Left lung (tissue), 14 donors: ENCODE measurements at places on chromosomes 7 and 10. TPM values are rescaled to one million over a fixed set of nuclear protein-coding genes. Genes with fewer than 3 reads are reported as not detected.

- no peak for DNase-seq
- no peaks in the 10 kb centered on the region for H3K4me1 ChIP-seq
- H3K27ac ChIP-seq: no peak overlapping the region
- no peaks in the 10 kb centered on the region for H3K27me3 ChIP-seq
- no peaks in the 10 kb centered on the region for H3K36me3 ChIP-seq
Observed at GRCh38 chr7:94336009-94336408, 58.7 kb upstream of the COL1A2 start.

- no peaks in the 10 kb centered on the region for H3K36me3 ChIP-seq
- H3K27me3 ChIP-seq: no peaks in the 10 kb centered on the region
- H3K27ac ChIP-seq: no peak overlapping the region
- H3K4me3 ChIP-seq: no peak overlapping the region
- no peaks in the 10 kb centered on the region for H3K4me1 ChIP-seq
Observed at GRCh38 chr10:69972981-69973397, 79.7 kb upstream of the MACROH2A2 start.

The SPRN gene
- 0.52 TPM for total RNA-seq

- H3K27ac ChIP-seq: peak overlapping the region; percentile 56
- H3K36me3 ChIP-seq: no peaks in the 10 kb centered on the region
- H3K4me3 ChIP-seq: no peak overlapping the region
- H3K4me1 ChIP-seq: peaks cover 71% of the 10 kb centered on the region
- DNase-seq: no peak
- no peaks in the 10 kb centered on the region for H3K27me3 ChIP-seq
Observed at GRCh38 chr7:2411049-2411448, 7.6 kb downstream of the CHST12 start.

DNA sequence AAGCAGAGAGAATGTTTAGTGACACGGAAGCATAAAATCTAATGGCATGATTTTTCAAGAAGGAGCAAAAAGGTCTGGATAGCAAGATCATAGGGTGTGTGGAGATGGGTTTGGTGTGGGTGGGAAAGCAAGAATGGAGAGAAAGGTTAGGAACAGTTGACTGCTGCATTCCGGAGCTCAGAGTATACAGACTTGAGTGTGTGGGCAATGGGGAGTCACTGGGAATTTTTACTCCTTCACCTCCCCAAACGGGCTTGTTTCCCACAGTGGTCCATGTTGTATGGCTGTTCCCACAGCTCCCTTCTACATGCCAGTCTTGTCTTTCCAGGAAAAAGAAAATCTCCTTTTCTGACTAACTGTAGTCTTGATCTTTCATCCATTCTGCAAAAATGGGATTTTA, 122.1 kb downstream of the CDK6 start:
- H3K36me3 ChIP-seq: no peaks in the 10 kb centered on the region
- no peak for DNase-seq
- H3K27ac ChIP-seq: no peak overlapping the region
- peaks cover 14% of the 10 kb centered on the region for H3K4me1 ChIP-seq
- no peaks in the 10 kb centered on the region for H3K27me3 ChIP-seq
- H3K4me3 ChIP-seq: no peak overlapping the region

- DNase-seq: no peak
- no peaks in the 10 kb centered on the region for H3K4me1 ChIP-seq
- H3K36me3 ChIP-seq: no peaks in the 10 kb centered on the region
- H3K27ac ChIP-seq: no peak overlapping the region
- no peak overlapping the region for H3K4me3 ChIP-seq
Observed at GRCh38 chr7:42429339-42429738, 192.3 kb upstream of the GLI3 start.

The BMPER gene
- 7.7 TPM for total RNA-seq

GRCh38 chr10:30433306-30433729, 666 bp upstream of the MAP3K8 start:
- peaks cover 63% of the 10 kb centered on the region for H3K4me1 ChIP-seq
- H3K4me3 ChIP-seq: peak overlapping the region; percentile 82
- peaks cover 15% of the 10 kb centered on the region for H3K36me3 ChIP-seq
- peak overlapping the region; percentile 100 for H3K27ac ChIP-seq
- DNase-seq: peak; percentile 79
- no peaks in the 10 kb centered on the region for H3K27me3 ChIP-seq

The ACTR3C gene
- total RNA-seq: 25.1 TPM

DNA sequence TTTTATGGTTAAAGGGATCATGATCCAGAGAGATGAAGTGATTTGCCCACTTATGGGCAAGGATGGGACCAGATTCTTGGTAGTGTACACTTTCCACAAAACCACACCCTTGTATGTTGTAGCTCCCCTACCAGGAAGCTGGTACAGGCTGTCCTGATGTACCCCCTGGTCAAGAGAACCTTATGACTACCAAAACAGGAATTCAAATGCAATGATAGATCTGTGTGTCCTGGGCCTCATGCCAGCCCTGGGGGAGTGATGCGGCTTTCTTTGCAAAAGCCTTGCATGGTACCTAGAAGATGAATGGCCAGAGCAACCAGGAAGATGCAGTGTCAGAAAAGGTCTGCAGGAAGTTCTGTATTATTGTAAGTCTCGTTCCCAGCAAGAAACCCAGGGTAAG, 94.9 kb upstream of the AGK start:
- DNase-seq: no peak
- H3K27ac ChIP-seq: no peak overlapping the region
- H3K4me3 ChIP-seq: no peak overlapping the region
- no peaks in the 10 kb centered on the region for H3K4me1 ChIP-seq
- no peaks in the 10 kb centered on the region for H3K36me3 ChIP-seq

DNA sequence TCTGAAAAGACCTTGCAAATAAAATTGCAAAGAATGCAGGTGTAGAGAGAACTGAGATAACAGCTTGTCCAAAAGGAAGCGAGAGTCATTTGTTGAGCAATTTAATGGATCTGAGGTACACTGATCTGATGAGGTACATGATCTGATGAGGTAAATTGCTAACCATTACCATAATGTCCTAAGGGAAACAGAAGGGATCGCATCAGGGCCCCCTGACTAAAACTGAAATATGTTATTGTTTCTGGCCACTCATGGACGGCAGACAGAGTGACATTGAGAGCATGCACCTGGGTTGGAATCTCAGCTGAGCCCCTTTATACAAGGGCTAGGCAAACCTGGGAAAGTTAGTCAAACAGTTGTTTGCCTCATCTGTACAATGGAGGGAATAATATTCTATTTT, 15.8 kb upstream of the PAPSS2 start:
- no peak overlapping the region for H3K4me3 ChIP-seq
- H3K36me3 ChIP-seq: no peaks in the 10 kb centered on the region
- no peak overlapping the region for H3K27ac ChIP-seq
- H3K4me1 ChIP-seq: no peaks in the 10 kb centered on the region

- H3K27me3 ChIP-seq: no peaks in the 10 kb centered on the region
- DNase-seq: no peak
- H3K4me3 ChIP-seq: no peak overlapping the region
- no peaks in the 10 kb centered on the region for H3K4me1 ChIP-seq
Observed at GRCh38 chr7:585229-585711, 65.6 kb upstream of the PDGFA start.

The PHYHIPL gene
- not detected for total RNA-seq

- DNase-seq: no peak
- no peak overlapping the region for H3K4me3 ChIP-seq
- H3K4me1 ChIP-seq: no peaks in the 10 kb centered on the region
- H3K27me3 ChIP-seq: no peaks in the 10 kb centered on the region
- no peaks in the 10 kb centered on the region for H3K36me3 ChIP-seq
- H3K27ac ChIP-seq: no peak overlapping the region
Observed at GRCh38 chr10:33921970-33922605, 587.6 kb upstream of the NRP1 start.

The DMBT1 gene
- 47.5 TPM for total RNA-seq

DNA sequence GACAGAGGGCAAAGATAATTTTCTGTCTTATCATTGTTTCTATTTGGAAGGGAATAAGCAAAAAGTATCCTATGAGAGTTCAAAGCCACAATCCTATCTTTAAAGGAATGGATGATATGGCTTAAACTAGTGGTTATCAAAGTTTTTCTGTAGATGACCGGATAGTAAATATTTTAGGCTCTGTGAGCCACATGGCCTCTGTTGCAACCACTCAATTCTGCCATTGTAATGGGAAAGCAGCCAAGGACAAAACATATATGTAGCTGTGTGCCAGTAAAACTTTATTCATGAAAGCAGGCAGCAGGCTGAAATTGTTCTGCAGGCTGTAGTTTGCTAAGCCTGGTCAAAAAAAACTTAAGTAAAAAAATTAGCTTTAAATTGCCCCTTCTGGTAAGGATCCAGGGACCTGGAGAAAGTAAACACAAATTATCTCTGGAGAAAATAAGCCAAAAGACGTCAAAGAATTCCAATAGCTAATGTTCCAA, 73.3 kb downstream of the THSD7A start:
- DNase-seq: no peak
- H3K4me3 ChIP-seq: no peak overlapping the region
- H3K27ac ChIP-seq: no peak overlapping the region
- no peaks in the 10 kb centered on the region for H3K4me1 ChIP-seq

DNA sequence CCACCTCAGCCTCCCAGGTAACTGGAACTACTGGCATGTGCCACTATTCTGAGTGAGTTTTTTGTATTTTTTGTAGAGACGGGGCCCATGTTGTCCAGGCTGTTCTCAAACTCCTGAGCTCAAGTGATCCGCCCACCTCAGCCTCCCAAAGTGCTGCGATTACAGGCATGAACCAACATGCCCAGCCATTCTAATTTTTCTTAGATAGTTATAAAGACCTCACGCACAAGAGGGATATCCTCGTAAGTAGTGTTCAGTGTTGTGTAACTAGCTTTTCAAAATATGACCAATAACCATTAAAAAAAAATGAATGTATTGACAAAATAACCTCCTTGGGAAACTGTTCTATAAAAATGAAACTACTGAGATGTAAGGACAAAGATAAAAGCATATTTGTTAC, 90.5 kb upstream of the FERD3L start:
- H3K36me3 ChIP-seq: no peaks in the 10 kb centered on the region
- no peak overlapping the region for H3K4me3 ChIP-seq
- no peak for DNase-seq
- no peaks in the 10 kb centered on the region for H3K4me1 ChIP-seq
- no peak overlapping the region for H3K27ac ChIP-seq

The CDHR1 gene
- 0.94 TPM for total RNA-seq

- no peaks in the 10 kb centered on the region for H3K36me3 ChIP-seq
- peak; percentile 85 for DNase-seq
- no peaks in the 10 kb centered on the region for H3K27me3 ChIP-seq
- H3K4me3 ChIP-seq: peak overlapping the region; percentile 22
- H3K27ac ChIP-seq: peak overlapping the region; percentile 31
Observed at GRCh38 chr7:143285470-143285778, 666 bp downstream of the TMEM139 start.

GRCh38 chr7:32036557-32036956, 33.6 kb downstream of the PDE1C start:
- no peak overlapping the region for H3K27ac ChIP-seq
- H3K4me3 ChIP-seq: no peak overlapping the region
- H3K36me3 ChIP-seq: no peaks in the 10 kb centered on the region
- no peak for DNase-seq
- no peaks in the 10 kb centered on the region for H3K4me1 ChIP-seq

- no peak overlapping the region for H3K27ac ChIP-seq
- H3K4me1 ChIP-seq: no peaks in the 10 kb centered on the region
- H3K27me3 ChIP-seq: no peaks in the 10 kb centered on the region
- no peak for DNase-seq
- H3K36me3 ChIP-seq: no peaks in the 10 kb centered on the region
Observed at GRCh38 chr10:78277314-78278057, 243.8 kb downstream of the RPS24 start.

The OR13A1 gene
- total RNA-seq: not detected

DNA sequence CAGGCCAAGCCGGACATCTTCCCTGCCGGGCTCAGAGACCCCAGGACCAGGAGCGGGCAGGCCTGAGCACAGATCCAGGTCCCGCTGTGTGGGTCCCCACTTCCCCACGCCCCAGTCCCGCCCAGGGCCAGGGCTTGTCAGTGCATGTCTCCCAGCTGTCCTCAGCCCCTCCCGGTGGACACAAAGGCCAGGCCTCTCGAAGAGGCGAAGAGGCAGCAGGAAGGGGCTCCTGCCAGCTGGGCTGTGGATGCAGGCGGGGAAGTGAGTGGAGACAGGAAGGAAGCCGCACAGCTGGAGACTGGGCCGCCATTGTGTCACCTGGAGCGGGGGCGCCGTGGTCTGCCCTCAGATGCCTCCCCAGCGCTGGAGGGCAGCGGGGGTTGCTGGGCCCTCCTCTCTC, 4.8 kb downstream of the GRIFIN start:
- peaks cover 28% of the 10 kb centered on the region for H3K4me1 ChIP-seq
- no peaks in the 10 kb centered on the region for H3K36me3 ChIP-seq
- peak; percentile 41 for DNase-seq

The FAM131B gene
- total RNA-seq: 1.6 TPM

The CRYGN gene
- total RNA-seq: not detected

DNA sequence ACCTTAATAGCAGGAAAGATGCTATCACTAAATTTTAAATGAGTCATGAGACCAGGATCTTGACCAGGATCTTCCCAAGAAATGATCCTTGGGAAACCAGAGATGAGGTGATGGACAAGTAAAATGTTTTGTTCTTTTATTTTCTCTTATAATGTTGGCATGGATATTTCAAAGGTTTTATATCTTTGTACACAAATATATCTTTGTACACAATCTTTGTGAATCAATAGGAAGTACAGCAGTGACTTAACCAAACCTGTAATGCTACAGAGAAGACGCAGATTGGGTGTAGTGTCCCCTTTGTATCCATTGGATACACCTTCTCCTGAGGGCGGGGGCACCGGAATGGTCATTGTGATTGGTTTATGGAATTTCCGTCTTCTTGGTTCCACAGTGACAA, 180.1 kb upstream of the CCDC6 start:
- H3K36me3 ChIP-seq: no peaks in the 10 kb centered on the region
- H3K27me3 ChIP-seq: no peaks in the 10 kb centered on the region
- DNase-seq: no peak
- no peak overlapping the region for H3K27ac ChIP-seq
- no peak overlapping the region for H3K4me3 ChIP-seq

GRCh38 chr7:17184805-17185689, 113.4 kb upstream of the AHR start:
- H3K4me3 ChIP-seq: no peak overlapping the region
- H3K4me1 ChIP-seq: peaks cover 15% of the 10 kb centered on the region
- H3K27me3 ChIP-seq: no peaks in the 10 kb centered on the region
- no peak for DNase-seq
- no peaks in the 10 kb centered on the region for H3K36me3 ChIP-seq

The GDF2 gene
- not detected for total RNA-seq

DNA sequence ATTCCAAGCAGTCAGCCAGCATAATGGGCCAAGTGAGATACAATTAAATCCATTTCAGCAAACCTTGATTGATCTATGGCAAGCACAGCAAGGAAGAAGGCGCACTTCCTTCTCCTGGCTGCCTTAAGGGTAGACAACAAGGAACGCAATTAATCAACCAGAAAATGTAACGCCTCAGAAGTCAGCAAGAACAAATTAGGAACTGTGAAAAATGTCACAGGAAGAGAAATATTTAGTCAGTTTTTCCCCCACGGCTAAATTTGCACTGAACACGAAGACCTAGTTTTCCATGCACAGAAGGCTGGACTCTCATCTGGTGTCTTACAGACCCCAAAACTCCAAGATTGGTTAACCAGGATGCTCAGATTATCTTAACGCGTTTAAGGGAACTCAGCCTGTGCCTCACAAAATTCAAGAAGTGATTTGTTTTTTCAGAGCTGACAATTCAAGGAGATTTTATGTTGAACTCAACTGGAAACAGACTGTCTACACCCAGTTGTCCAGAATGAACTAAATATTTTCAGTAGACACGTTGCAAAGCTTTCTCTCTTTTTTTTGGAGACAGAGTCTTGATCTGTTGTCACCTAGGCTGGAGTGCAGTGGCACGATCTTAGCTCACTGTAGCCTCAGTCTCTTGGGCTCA, 14.2 kb downstream of the SNX8 start:
- H3K4me3 ChIP-seq: no peak overlapping the region
- H3K4me1 ChIP-seq: peaks cover 14% of the 10 kb centered on the region
- H3K27me3 ChIP-seq: no peaks in the 10 kb centered on the region

The GIMAP2 gene
- 30.6 TPM for total RNA-seq
